GM23338 (cell line): ENCODE measurements at places on chromosomes 3 and 15. TPM values are rescaled to one million over a fixed set of nuclear protein-coding genes. Genes with fewer than 3 reads are reported as not detected.

SSUH2 gene
- total RNA-seq, result 0.82 and 2.3 TPM in 2 replicates

TTC21A gene
- 2.0 and 2.1 TPM in 2 replicates for total RNA-seq

LTF gene
- total RNA-seq, result 1.3 and 3.5 TPM in 2 replicates

RAB27A gene
- 3.0 and 5.8 TPM in 2 replicates for total RNA-seq

LRRC31 gene
- not detected in 2 replicates for total RNA-seq

ZNF717 gene
- 15.3 and 15.7 TPM in 2 replicates for total RNA-seq

SNX4 gene
- total RNA-seq, result 27.8 and 40.6 TPM in 2 replicates

GRCh38 chr3:134404366-134404885, 30.2 kb upstream of the AMOTL2 start:
- H3K27ac ChIP-seq, result no peak overlapping the region
- H3K36me3 ChIP-seq, result peaks cover 9% of the 10 kb centered on the region; the same call in 1 of the 2 replicates
- peaks cover 34% of the 10 kb centered on the region for H3K4me1 ChIP-seq
- peaks cover 54% of the 10 kb centered on the region for H3K27me3 ChIP-seq
- H3K4me3 ChIP-seq, result no peak overlapping the region

GRCh38 chr3:133096900-133097613, 58.9 kb downstream of the TMEM108 start:
- no peaks in the 10 kb centered on the region for H3K27me3 ChIP-seq
- DNase-seq, result no peak
- no peak overlapping the region for H3K27ac ChIP-seq
- H3K4me3 ChIP-seq, result no peak overlapping the region

DNA sequence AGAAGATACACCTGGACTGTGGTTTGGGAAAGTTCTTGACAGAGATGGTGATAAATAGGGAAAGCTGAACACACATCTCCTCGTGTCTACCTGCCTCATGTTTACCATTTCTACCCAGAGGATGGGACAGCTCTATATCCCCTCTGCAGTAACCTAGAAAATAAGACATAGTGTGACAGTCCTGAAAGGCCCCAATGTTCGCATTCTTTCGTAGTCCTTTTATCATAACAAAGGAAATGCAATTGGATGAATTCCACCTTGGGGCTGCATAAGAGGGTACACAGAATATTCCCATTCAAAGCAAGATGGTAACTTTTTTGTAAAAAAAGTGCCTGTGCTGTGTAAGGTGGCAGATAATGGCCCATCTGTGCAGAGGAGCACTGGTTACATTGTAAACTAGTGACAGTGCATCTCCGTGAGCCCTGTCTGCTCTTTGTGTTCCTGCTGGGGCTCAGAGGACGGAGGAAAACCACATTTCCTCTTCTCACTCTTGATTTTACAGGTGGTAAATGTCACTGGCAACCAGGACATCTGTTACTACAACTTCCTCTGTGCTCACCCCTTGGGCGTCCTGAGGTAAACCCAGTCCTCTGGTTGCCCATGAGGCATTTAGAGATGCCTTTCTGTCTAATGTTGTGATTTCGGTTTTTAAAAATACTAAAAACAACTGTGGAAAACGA, 74.3 kb downstream of the SIDT1 start:
- H3K36me3 ChIP-seq, result no peaks in the 10 kb centered on the region
- H3K4me1 ChIP-seq, result peaks cover 30% of the 10 kb centered on the region
- DNase-seq, result peak; percentile 61
- peak overlapping the region; percentile 46 for H3K27ac ChIP-seq
- 0 out of 2 replicates have a peak overlapping the region, but pooled peaks have one; percentile 7 for H3K4me3 ChIP-seq
- no peaks in the 10 kb centered on the region for H3K27me3 ChIP-seq

DNA sequence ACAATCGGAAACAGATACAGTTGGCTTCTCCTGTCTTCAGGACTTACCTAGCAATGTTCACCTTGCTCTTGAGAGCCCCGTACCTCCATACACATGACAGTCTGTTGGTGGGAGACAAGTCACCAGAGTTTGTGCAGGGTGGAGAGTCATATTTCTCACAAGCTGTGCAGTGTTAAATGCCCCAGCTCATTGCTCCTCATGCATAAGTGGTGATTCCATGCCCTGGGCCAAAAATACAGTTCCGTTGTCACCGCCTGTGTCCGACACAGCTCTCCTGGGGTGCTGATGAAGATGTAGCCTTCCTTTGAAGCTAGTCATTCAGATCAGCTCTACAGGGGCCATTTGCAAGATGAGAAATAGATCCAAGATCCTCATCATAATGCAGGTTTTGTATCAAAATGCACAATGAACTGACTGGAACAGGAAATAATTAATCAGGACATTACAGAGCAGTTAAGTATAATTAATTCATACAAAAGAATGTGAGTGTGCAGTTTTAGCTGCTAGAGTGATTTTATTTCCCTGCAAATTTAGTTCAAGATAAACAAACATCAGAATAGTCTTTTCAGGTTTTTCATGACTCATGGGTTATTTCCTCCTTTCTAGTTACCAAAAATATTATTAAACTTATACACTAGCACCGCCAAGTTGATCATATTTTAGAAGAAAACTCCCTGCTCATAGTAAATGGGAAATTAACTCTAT, 66.5 kb downstream of the CD47 start:
- H3K4me3 ChIP-seq, result no peak overlapping the region
- no peak for DNase-seq
- H3K27me3 ChIP-seq, result no peaks in the 10 kb centered on the region

- H3K27me3 ChIP-seq, result no peaks in the 10 kb centered on the region
- DNase-seq, result no peak
- H3K27ac ChIP-seq, result no peak overlapping the region
- no peaks in the 10 kb centered on the region for H3K4me1 ChIP-seq
- no peaks in the 10 kb centered on the region for H3K36me3 ChIP-seq
Measured at GRCh38 chr15:52098323-52098722, 14.3 kb downstream of the BCL2L10 start.

DNA sequence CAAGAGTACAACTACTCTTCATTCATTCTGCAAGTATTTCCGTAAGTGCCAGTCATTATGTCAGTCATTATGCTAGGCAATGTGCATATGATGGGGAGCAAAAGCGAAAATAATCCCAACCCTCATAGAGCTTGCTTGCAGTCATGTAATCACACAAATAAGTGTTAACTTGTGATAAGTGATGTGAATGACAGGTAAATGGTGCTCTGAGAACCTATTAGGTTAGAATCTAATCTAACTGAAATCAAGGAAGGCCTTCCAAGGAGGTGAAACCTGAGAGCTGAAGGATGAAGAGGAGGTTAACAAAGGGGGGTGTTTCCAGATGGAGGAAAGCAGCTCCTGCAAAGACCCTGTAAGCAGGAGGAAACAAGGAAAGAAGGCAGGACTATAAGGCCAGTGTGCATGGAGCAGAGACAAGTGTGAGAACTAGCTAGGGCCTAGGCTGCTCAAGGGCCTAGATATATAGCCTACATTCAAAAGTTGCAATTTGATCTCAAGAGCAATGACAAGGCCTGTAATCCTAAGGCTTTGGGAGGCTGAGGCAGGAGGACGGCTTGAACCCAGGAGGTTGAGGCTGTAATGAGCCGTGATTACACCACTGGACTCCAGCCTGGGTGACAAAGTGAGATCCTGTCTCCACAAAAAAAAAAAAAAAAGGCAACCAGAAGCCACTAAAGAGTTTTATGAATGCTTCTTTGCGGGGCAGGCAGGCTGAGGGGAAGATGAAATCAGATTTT, 5.3 kb downstream of the PTPN9 start:
- peak overlapping the region; percentile 21 for H3K27ac ChIP-seq
- peak overlapping the region; percentile 39 for H3K4me3 ChIP-seq
- H3K4me1 ChIP-seq, result peaks cover 45% of the 10 kb centered on the region
- no peaks in the 10 kb centered on the region for H3K27me3 ChIP-seq

DNA sequence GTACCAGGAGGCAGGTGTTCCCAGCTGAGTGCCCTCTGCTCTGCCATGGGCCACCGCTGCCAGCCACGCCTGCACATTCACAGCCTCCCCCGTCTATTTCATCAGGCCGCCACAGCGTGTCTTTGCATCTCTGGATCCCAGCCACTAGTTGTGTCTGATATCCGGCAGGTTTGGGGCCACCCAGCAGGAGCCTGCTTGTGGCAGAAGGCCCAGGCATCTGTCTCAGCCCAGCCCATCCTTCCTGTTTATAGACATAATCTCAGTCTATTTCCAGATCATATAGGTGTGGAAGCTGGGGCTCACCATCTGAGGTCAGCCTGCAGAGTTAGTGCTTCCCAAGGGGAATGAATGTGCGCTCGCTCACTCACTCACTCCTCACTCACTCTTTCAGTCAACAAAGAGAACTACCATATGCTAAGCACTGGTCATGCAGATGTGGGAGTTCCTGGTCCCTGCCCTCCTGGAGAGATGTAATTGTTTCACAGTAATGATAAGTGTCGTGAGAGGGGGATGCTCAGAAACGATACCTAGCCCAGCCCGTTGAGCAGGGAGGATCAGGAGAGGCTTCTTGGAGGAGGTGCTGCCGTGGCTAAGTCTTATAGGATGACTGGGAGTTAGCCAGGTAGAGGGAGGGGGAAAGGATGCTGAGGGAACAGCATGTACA, 60.6 kb downstream of the FGD5 start:
- 0 out of 2 replicates have a peak overlapping the region, but pooled peaks have one; percentile 45 for H3K27ac ChIP-seq
- no peaks in the 10 kb centered on the region for H3K27me3 ChIP-seq
- DNase-seq, result peak; percentile 68

DNA sequence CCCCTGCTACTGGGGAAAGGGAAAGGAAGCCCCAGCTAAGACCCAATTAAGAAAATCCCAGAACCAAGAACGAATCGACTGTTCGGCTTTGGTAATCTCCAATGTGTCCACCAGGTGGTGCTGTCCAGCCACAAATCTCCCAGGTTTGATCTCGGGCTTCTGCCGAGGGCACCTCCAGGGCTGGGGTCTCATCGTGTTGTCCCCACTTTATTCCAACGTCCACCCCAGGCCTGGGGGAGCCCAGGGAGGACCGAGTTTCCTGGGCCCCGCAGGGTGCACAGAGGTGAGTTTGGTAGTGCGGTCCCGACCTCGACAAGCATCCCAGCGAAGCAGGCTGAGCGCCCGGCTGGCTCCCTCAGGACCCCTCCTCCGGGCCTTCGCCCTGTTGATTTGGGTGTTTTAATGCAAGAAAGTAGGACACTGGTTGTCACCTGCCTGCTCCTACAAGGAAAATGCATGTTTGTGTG, 185.1 kb downstream of the GOLGA6L6 start:
- H3K4me1 ChIP-seq, result no peaks in the 10 kb centered on the region
- no peaks in the 10 kb centered on the region for H3K27me3 ChIP-seq
- H3K4me3 ChIP-seq, result no peak overlapping the region
- H3K36me3 ChIP-seq, result peaks cover 11% of the 10 kb centered on the region

DNA sequence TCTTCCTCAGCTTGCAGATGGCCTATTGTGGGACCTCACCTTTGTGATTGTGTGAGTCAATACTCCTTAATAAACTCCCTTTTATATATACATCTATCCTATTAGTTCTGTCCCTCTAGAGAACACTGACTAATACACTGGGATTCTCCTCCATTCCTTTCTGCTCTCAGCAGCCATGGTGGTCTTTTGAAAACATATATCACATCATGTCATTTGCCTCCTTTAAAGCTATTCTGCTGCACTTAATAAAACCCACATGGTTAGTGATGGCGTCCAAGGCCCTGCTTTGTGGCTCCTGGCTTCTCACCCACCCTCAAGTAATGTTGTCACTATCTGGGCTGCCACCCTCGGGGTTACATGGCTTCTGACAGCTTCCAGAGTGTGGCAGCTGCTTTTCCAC, 169.5 kb downstream of the CADPS start:
- no peak for DNase-seq
- no peaks in the 10 kb centered on the region for H3K36me3 ChIP-seq

DNA sequence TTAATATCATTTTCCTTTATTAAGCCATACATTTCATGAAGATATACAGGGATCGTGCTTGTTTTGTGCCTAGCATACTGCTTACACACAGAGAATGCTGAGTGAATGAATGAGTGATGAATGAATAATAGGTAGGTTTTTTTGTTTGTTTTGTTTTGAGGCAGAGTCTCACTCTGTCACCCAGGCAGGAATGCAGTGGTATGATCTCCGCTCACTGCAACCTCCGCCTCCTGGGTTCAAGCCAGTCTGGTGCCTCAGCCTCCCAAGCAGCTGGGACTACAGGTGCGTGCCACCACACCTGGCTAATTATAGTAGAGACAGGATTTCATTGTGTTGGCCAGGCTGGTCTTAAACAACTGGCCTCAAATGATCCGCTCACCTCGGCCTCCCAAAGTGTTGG, 400.0 kb downstream of the ROBO1 start:
- H3K4me3 ChIP-seq, result no peak overlapping the region
- DNase-seq, result no peak
- no peaks in the 10 kb centered on the region for H3K36me3 ChIP-seq
- peaks cover 8% of the 10 kb centered on the region; the same call in 1 of the 2 replicates for H3K4me1 ChIP-seq
- H3K27me3 ChIP-seq, result no peaks in the 10 kb centered on the region

DNA sequence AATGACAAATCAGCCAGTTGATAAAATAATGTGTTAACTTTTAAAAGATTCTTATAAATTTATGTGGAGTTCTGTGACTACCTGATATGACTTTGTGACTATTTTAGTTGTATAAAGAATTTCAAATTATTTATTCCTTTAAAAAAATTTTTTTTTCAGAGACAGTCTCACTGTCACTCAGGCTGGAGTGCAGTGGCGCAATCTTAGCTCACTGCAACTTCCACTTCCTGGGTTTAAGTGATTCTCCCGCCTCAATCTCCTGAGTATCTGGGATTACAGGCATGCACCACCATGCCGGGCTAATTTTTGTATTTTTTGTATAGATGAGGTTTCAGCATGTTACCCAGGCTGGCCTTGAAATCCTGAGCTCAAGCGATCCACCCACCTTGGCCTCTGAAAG, 48.5 kb downstream of the MBNL1 start:
- H3K27ac ChIP-seq, result no peak overlapping the region; the same call in 1 of the 2 replicates
- no peaks in the 10 kb centered on the region for H3K36me3 ChIP-seq
- no peaks in the 10 kb centered on the region for H3K27me3 ChIP-seq

DNA sequence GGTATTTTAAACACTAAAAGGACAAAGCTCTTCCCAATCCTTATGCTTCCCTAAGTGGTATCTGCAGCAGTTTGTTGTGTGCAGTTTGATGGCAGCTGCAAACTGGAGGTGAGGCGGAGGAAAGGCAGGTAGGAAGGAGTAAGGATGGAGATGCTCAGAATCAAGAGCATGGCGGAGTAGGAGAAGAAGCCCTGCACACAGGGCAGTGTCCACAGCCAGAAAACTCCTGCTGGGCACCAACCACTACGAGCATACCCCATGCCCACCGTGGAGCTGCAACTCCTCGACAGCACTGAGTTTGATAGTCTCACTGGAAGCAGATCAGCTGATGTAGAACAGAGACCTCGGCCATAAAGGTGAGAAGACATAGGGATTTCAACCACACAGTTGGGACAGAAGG, 30.3 kb upstream of the ESYT3 start:
- H3K4me3 ChIP-seq, result no peak overlapping the region
- no peaks in the 10 kb centered on the region; the same call in 1 of the 2 replicates for H3K36me3 ChIP-seq
- peaks cover 10% of the 10 kb centered on the region for H3K4me1 ChIP-seq
- H3K27ac ChIP-seq, result no peak overlapping the region
- H3K27me3 ChIP-seq, result no peaks in the 10 kb centered on the region

GRCh38 chr3:128847666-128848370, 31.6 kb upstream of the ACAD9 start:
- H3K27me3 ChIP-seq, result no peaks in the 10 kb centered on the region
- no peaks in the 10 kb centered on the region for H3K36me3 ChIP-seq
- H3K4me3 ChIP-seq, result no peak overlapping the region
- H3K27ac ChIP-seq, result no peak overlapping the region
- DNase-seq, result no peak

GRCh38 chr3:16338999-16339398, 74.0 kb downstream of the OXNAD1 start:
- no peak overlapping the region for H3K4me3 ChIP-seq
- no peaks in the 10 kb centered on the region for H3K27me3 ChIP-seq
- no peaks in the 10 kb centered on the region for H3K4me1 ChIP-seq
- DNase-seq, result no peak
- no peaks in the 10 kb centered on the region for H3K36me3 ChIP-seq
